ENCODE measurements at places on chromosomes 11 and 22.
A peak's percentile ranks its signal among the peaks of the same experiment; 100 is the strongest.

DNA sequence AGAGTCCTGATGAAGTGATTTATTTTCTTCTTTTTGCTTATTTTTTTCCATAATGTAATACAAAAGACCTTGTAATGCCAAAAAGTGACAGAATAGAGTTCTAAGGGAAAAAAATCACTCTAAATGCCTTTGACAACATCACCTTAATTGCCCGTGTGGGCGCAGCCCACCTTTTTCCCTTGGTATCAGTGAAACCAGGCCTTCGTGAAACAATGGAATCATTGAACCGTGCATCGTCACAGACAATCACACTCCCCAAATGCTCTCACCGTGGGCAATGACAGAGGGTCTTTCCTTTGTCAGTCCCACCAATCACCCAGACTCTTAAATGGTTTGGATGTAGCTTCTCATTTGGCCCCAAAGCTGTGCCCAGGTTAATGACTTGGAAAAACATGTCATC, 9.6 kb upstream of the SLC6A5 start:
- no peak for DNase-seq

DNA sequence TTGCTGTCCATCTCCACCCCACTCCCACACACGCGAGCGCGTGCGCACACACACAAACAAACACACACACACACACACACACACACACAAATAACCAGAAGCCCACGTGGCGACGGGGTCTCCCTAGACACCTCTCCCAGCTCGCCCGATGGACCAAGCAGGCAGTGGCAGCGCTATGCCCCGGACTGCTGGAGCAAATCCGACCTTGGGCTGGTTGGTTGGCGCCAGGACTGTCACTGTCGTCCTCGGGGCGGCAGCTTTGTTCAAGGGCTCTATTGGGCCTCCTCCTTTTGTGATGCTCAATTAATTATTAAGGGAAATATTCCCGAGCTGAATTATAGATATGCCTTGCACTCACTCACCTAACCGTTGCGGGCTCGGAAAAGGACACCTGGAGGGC, 1.7 kb upstream of the KCNA4 start:
- DNase-seq: no peak

DNA sequence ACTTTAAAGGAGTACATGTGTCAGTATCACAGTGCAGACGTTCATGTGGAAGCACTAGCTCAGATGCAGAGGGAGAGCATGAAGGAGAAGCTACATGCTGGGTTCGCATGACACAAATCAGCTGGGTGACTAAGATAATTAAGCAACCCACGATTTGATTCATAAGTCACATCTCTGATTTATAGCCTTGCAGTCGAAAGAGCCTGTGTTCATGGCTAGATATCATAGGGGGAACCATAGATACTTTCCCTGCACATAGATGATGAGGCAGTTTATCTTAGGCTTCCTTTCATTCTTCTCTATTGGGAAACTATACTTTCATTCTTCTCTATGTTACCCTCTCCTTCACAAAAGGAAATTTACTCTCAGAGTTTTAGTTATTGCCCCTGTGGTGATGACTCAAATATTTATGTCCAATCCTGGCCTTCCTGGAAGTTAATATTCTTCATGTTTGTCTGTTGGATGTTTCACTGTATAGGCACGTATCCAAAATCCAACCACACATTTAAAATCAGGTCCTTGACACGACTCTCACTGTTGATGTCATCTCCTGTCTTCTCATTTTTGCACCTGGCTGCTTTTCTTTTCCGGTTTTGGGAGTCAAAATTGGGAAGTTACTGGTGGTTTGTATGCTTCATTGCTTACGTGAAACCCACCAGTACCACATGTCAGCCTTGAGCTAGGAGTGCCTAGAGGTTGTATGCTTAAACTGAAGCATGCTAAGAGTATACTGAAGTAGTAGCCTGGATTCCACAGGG, 56.3 kb upstream of the SLC5A12 start:
- peak; percentile 68 for DNase-seq

DNA sequence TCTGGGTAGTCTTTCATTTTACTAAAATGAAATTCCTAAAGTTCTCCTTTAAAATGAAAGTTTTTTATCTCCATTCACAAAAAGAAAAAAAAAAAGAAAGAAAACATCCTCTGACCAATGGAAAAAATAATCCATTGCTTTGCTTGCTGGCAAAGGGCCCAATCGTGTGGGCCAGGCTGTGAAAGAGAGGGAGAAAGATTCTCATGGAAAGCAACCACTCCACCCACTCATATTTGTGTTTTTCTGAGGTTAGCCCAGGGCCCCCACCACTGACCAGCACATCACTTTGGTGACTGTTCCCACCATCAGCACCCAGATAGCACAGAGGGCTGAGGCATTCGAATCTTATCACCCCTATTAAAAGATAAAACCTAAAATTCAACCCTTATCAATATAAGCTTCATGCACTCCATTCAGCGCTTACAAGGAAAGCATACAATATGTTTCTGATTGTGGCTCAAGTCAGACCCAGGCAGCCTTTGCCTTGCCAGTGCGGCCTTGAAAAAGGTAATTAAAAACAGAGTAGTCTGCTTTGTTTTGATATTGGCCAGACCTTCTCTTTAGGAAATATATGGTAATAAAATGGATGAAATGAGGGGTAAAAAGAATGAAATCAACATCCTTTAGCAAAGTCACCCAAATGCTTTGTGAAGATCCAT, 192.8 kb downstream of the ETS1 start:
- DNase-seq: no peak

GRCh38 chr11:108766596-108767173, 101.8 kb downstream of the DDX10 start:
- no peak for DNase-seq

DNA sequence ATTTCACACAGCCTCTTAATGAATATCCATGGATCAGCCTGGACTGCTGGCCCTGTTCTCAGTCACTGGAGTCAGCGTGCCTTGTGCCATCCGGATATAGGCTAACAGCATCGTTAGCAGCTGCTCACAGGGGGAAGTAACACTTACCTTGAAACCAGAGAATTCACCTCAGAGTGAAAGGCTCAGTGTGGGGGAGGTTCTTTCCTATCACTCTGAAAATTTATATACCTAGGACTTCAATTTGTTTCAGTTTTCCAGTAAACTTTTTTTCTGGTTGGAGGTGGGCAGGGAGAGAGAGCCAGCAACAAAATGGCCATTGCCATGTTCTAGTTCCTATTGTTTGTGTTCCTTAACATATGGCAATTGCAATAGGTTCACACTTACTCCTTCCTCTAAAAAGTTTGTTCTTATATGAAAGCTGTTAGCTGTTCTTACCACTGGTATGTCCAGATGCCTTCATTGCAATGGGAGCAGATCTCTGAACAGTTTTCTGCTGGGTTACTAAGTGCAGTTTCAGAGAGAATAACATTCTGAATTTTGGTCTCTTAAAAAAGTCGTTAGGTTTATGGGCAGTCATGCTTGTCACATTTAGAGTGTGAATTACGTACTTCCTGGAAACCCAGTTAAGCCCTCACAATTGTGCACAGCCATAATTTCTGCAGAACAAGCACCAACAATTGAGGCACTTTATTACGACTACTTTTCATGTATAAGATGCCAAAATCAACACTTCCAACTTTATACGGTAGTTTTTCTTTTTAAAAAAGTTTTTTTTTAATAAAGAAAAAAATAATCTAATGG, 247.6 kb downstream of the CADM1 start:
- DNase-seq: no peak

- DNase-seq: no peak
Observed at GRCh38 chr22:27150544-27150941, 493.2 kb downstream of the MIAT start.

Data from foreskin fibroblast (primary cell).